ENCODE measurements at places on chromosomes 1 and 21.

- no peak for DNase-seq
Observed at GRCh38 chr1:156108664-156109241, 5.8 kb upstream of the LMNA start.

GRCh38 chr1:23273450-23274133, 56.3 kb upstream of the HTR1D start:
- no peak for DNase-seq

DNA sequence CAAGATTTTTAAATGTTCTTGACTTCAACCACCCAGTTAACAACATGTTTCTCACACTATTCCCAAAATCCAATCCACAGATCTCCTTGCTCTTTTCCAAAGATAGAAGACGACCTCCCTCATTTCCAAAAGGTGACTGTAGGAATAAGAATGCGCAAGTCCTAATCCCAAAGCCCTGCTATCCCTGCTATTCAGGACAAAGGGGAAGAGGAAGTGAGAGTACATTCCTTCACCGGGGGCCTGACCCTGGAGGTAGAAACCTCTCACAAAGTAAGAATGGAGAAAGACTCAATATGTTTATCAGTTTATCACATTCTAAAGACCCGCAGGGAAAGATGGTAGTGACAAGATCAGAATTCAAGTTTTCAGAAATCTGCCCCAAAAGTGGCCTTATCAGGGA, 55.7 kb downstream of the PLEKHA6 start:
- no peak for DNase-seq

- peak; percentile 24 for DNase-seq
Observed at GRCh38 chr1:10833630-10834557, 37.4 kb upstream of the CASZ1 start.

- DNase-seq, result no peak
Observed at GRCh38 chr1:17004466-17005364, 7.0 kb downstream of the ATP13A2 start.

GRCh38 chr1:43042127-43042526, 83.5 kb upstream of the SLC2A1 start:
- no peak for DNase-seq

DNA sequence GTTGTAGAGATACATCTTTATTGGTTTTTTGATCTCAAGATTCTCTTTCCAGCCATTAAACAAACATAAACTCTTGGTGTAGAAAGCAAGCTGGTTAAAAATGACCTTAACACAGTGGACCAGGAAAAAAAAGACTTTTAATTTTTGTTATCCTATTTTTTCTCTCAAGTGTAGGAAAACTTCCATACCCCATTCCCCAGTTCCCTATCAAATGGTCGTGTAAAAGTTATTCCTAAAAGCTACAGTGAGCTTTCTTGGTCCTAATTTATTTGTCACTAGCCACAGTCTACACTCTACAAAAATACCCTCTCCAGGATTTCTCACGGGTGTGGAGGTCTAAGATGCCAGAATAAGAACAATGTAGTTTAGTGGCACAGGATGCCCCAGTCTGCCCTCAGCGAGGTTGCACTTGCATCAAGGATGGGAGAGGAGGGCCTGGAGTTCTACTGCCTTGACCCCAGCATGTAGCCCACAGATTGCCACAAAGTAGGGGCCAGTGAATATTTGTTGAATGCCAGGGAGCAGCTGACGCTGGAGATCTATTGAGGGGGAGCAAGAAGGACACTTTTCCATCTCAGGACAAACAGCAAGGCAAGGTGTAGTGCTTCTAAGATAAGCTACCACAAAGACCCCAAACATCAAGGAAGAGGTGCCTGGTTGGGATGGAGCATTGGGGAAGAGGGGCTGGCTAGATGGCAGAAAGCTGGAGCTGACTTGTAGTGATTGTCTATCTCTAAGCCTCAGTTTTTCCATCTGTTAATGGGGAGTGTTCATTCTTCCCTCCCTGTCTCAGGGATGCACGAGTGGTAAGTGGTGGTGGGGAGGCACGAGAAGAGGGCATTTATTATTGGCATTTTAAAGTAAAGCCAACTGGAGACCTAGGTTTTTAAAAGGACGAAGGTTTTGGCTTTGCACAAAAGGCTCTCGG, 1.8 kb downstream of the MYCL start:
- DNase-seq, result no peak

- DNase-seq, result no peak
Observed at GRCh38 chr1:59788825-59789224, 25.9 kb upstream of the HOOK1 start.

Measured in NCI-H1092 treated with DMSO at 0.1 percent for 48 hours (cell line).